Activated T-cell treated with anti-CD3 and anti-CD28 coated beads, Interleukin-2, amount 50 U/mL, for 24 hours (primary cell): ENCODE measurements at places on chromosomes 7 and 10.
A peak's percentile ranks its signal among the peaks of the same experiment; 100 is the strongest.

GRCh38 chr7:90345595-90346335 is 751 bp upstream of the GTPBP10 start:
- no peaks in the 10 kb centered on the region for H3K27me3 ChIP-seq
- DNase-seq, result no peak
- H3K4me3 ChIP-seq, result peak overlapping the region; percentile 96

- DNase-seq, result no peak
- H3K27ac ChIP-seq, result no peak overlapping the region
- H3K36me3 ChIP-seq, result no peaks in the 10 kb centered on the region
- no peak overlapping the region for H3K4me3 ChIP-seq
Observed at GRCh38 chr10:117441812-117442443, 66.7 kb upstream of the PDZD8 start.

DNA sequence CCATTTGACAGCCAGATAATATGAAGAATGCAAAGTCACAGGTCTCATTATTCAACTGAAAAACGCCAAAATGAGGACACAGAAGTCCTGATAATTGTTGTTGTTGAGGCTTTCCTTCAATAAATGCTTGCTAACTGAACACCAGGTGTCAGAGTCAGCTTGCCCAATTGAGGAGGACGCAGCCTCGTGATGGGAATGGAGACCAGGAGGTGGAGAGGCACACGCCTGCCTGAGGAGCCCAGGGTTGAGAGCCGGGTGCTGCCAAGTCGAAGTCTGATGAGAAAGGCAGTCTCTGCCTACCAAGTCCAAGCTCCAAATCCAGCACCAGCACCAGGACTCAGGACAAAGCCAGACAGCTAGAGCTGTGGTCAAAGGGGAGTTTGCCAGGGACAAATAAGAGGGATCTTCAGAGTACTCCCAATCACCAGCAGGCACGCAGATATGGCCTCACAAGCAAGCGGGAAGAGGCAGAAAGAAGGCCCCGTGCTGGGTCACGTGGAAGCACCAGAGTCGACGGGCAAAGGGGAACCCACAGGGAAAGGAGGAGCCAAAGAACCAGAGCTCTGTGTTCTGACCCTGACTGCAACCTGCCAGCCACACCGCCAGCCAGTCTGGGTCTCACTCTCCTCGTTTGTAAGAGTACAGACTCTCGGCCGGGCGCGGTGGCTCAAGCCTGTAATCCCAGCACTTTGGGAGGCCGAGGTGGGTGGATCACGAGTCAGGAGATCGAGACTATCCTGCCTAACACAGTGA is 47.6 kb downstream of the VOPP1 start:
- H3K27ac ChIP-seq, result peak overlapping the region; percentile 45
- H3K4me1 ChIP-seq, result peaks cover 67% of the 10 kb centered on the region
- no peak overlapping the region for H3K4me3 ChIP-seq
- no peak for DNase-seq
- H3K27me3 ChIP-seq, result no peaks in the 10 kb centered on the region
- peaks cover 41% of the 10 kb centered on the region for H3K36me3 ChIP-seq

- H3K4me3 ChIP-seq, result no peak overlapping the region
- H3K27me3 ChIP-seq, result no peaks in the 10 kb centered on the region
- DNase-seq, result no peak
- H3K27ac ChIP-seq, result no peak overlapping the region
- H3K36me3 ChIP-seq, result no peaks in the 10 kb centered on the region
Observed at GRCh38 chr7:126449611-126450268, 803.0 kb downstream of the GRM8 start.

DNA sequence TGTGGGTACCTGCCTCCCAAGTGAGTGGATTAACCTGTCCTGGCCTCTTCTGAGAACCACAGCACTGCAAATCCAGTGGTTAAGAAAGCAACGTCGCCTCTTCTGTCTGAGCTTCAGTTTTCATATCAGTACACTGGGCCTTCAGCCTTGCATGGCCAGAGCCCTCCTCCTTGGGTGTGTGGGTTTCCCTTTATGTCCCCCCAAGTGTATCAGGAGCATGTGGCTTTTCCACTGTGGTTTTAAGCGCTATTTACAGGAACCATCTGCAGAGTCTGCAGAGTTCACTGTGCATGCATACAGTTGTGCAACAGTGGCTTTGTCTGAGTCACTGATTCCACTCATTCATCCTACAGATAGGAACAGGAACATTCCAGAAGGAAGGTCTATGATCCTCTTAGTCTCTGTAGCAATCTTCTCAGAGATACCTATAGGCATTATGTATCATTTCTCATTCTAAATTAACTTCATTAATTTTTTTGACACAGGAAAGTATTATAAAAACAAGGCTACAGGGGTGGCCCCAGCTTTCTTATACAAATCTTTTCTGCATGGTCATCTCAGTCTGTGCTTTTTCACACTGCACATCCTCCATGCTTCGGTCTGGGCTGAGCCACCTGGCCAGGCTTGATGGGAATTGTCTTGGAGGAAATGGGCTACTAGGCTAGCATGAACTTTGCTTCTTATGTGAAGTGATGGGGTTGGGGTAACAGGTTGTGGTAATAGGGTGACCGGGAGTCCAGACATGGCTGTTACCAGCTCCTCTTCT is 17.1 kb downstream of the MBL2 start:
- no peaks in the 10 kb centered on the region for H3K4me1 ChIP-seq

DNA sequence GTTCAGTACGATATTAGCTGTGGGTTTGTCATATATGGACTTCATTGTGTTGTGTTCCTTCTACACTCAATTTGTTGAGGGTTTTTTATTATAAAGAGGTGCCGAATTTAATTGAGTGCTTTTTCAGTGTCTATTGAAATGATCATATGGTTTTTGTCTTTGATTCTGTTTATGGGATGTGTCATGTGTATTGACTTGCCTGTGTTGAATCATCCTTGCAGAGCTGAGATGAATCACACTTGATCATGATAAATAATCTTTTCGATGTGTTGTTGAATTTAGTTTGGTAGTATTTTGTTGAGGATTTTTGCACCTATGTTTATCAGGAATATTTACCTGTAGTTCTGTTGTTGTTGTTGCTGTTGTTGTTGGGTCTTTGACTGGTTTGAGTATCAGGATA is 39.8 kb downstream of the ATOH7 start:
- H3K27me3 ChIP-seq, result peaks cover 17% of the 10 kb centered on the region
- H3K36me3 ChIP-seq, result no peaks in the 10 kb centered on the region
- no peaks in the 10 kb centered on the region for H3K4me1 ChIP-seq
- H3K27ac ChIP-seq, result no peak overlapping the region

DNA sequence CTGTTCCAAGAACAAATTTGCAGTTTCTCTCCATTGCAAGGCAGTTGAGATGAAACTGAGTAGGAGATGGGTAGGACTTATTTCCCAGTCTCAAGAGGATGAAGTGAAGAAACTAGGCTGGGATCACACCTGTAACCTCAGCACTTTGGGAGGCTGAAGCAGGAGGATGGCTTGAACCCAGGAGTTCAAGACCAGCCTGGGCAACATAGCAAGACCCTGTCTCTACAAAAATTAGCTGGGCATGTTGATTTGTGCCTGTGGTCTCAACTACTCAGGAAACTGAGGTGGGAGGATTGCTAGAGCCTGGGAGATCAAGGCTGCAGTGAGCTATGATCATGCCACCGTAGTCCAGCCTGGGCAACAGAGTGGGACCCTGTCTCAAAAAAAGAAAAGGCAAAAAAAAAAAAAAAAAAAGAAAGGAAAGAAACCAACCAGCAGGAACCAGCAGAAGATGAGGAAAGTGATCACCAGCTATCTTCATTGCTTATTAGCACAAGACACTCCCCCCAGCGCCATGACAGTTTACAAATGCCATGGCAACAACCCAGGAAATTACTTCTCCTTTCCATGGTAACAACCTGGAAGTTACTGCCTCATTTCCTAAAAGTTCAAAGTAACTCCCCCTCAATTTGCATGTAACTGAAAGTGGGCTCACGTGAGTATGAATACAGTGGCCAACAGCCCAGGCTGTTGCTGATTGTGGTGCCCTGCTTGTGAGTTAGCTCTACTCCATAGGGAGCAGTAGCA is 18.3 kb upstream of the ST8SIA6 start:
- no peaks in the 10 kb centered on the region for H3K36me3 ChIP-seq
- H3K4me1 ChIP-seq, result peaks cover 2% of the 10 kb centered on the region
- no peak overlapping the region for H3K4me3 ChIP-seq
- peaks cover 44% of the 10 kb centered on the region for H3K27me3 ChIP-seq

GRCh38 chr10:5968037-5968680 is 9.2 kb downstream of the IL15RA start:
- H3K4me1 ChIP-seq, result peaks cover 33% of the 10 kb centered on the region
- H3K4me3 ChIP-seq, result no peak overlapping the region
- no peaks in the 10 kb centered on the region for H3K27me3 ChIP-seq
- H3K36me3 ChIP-seq, result peaks cover 65% of the 10 kb centered on the region
